GM13976 (cell line): ENCODE measurements at places on chromosomes 2 and 18.
A peak's percentile ranks its signal among the peaks of the same experiment; 100 is the strongest.

GRCh38 chr2:195929531-195929930, 139.1 kb downstream of the DNAH7 start:
- no peak for DNase-seq

DNA sequence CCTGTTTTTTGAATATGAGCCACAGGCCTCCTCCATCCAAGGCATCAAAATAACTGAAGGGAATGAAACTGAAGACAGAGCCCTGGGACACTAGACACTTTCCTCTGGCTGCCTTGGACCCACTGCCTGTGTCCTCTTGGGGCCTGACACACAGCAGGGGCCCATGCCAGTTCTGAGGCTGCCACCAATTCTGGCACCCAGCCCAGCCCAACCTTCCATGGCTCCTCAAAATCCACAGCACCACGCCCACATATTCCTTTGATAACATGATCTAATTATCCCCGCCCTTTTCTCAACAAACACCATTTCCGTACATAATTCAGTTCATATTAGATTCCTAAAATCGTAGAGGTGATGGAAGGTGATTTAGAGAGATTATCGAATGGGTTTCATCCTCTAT, 64.2 kb downstream of the EMX1 start:
- no peak for DNase-seq

DNA sequence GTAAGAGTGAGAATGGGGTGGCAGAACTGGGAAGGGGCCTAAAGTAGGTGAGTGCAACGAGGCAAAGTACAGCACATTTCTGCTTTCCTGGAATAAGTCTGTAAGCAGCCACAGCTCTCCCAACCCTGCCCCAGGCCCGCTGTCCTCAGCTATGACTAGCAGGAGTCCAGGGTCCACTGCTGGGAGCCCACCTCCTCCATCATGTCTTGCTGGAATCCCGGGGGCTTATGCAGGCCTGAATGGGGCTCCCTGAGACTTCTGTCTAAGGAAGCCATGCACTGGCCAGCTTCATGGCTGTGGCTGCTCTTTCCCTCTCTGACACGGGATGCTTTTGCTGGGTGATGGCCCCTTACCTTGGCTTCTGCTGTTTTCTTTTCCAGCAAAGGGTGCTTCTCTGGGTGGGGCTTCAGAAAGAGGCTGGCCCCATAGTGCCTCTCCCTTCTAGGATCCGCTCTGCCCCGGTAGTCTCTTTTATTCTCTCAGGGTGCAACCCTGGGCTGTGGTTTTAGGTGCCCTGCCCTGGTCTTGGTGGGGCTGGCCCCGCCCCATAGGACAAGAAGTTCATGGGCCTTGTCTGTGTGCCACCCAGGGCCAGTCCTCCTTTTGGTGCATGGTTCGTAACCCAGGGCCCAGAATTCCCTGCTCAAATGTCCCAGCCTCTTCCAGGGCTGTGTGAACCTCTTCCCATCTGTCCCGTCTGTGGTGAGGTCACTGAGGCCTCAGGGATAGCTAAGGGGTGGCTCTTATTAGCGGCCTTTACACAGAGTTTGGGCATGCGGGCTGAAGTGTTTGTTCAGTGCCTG, 33.8 kb upstream of the POLE4 start:
- DNase-seq, result no peak

DNA sequence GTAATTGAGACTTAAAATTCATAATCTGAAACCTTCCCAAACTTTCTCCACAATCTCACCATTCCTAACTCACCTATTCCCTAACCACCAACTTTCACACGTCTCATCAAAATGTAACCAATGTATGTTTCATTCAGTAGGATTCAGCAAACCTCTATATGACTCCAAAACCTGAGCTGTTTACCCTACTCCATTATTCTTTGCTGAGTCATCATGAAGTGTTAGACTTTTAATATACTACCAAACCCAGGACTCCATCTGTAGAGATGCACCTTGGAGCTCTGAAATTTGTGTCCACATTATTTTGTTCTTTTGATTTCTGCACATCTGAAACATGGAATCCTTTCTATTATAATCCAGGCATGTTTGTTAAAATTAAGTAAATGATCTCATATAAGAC, 727.0 kb upstream of the PIK3C3 start:
- DNase-seq, result no peak

GRCh38 chr2:181408861-181409260, 48.3 kb upstream of the ITGA4 start:
- DNase-seq, result no peak

- DNase-seq, result no peak
These were observed 24.2 kb downstream of the TET3 start for GRCh38 chr2:74008761-74009395.

GRCh38 chr18:56988022-56988421, 158.9 kb upstream of the BOD1L2 start:
- no peak for DNase-seq

DNA sequence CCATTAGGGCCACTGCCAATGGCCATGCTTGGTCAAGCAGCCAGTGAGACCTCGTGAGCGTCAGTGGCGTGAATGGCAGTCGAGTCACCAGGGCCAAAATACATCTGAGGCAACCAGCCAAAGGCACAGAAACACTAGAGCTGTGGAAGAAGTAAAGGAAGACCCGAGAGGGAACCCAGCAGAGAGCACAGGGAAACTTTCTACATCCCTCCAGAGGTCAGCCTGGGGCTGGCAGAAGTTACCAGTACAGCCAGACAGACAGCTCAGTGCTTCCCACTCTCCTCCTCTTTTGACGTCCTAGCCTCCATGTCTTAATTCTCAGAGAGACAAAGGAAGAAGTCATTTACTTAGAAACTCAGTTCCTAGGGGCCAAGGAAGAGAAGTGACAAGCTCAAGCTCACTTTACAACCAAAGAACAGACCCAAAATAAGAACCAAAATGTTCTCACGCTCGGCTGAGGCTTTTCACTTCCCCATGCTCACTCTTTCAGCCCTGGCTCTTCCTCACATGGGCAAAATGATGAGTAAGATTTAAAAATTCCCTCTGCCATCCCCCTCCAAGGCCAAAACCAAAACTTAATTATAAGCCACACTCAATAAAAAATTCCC, 8.7 kb downstream of the CYRIA start:
- DNase-seq, result peak; percentile 56

DNA sequence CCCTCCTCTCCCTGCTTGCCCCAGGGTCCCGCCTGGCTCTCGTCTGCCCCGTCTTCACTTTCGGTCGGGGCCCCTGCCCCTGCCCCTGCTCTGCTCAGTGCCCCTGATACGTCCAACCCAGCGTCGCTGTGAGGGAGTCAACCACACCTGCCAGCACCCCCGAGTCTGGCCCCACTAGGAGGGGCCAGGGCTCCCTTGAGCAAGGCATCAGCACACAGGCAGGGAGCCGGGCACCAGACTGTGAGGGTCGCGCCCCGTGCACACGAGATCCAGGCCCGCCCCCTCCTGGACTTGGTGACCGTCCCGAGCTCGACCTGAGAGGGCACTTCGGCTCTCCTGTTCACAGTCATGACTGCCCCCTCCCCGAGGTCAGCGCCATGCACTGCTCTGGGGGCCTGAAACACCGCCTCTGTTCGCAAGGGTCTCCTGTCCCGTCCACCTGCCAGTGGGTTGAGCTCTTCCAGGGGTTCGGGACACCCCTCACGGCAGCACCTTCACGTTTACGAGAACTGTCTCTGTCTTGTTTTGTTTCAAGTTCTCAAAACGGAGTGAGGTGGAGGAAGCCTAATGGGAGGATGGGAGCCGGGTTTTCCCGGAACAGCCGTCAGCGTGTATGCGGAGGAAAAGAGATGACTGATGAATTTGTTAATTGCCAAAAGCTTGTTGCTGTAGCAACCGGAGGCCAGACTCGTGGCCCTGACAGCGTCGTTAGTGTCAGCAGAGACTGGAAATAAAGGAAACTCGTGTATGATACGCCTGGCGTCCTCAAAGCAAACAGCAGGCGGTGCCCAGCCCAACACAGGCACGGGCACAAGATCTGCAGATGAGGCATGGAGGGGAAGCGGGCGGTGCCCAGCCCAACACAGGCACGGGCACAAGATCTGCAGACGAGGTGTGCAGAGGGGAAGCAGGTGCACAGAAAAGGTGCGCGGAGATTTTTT, 48.2 kb upstream of the KCNG2 start:
- no peak for DNase-seq

DNA sequence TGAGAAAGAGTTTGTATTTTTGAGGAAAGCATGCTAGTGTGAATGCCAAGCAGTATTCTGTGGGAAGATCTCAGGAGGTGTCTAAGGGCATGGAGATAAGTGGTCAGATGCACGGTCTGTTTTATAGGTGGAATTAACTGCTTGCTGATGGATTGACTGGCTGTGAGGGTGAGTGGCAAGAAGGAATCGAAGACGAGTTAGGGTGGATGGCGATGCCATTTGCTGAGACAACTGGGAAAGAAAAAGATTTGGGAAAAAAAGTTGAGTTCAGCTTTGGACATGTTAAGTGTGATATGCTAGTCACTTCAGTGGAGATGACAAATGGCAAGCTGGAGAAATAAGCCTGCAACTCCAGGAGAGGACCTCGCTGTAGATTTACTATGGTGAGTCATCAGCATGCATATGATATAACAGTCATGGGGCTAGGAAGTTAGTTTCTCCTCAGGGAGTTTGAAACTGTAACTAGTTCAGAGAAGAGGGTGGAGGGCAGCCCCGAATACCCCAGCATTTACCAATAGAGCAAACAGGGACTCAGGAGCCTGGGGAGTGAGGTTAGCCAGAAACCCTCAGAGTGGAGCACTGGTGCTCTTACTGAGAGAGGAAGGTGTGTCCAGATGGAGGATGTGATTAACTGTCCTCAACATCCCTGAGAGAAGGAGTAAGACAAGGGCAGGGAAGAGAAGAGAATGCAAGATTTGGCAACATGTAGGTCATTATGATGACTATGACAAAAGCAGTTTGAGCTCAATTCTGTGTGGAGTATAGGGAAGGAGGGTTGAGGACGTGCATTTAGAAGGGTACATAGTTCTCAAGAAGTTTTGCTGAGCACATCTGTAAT, 2.0 kb upstream of the HK2 start:
- DNase-seq, result no peak

GRCh38 chr2:70751881-70752280, 16.1 kb downstream of the ADD2 start:
- DNase-seq, result no peak

GRCh38 chr18:11859903-11860407, 8.7 kb downstream of the CHMP1B start:
- DNase-seq, result no peak

- DNase-seq, result peak; percentile 83
These were observed at the start of gene IL18R1 for GRCh38 chr2:102355526-102356380. Gene IL18R1 (plus strand): TSS chr2:102355796. CDS start chr2:102362661, 6,865 bp downstream.

DNA sequence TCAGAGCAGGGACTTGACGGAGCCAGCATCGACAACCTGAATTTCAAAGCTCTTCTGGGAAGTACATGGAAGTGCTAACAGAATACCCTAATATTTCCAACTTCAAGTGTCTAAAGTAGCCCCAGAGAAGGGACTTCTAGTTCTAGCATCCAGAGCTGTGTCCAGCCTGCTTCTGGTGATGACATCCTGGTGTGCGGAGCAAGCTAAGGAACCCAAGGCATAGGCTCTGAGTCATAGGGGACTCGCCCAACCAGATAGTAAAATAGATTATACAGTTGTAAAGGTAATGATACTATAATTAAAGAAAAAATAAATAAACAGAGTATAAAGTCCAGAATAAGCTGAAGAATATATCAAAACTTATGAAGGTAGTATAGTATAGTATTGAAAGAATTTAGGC, 108.1 kb upstream of the SERPINE2 start:
- no peak for DNase-seq

GRCh38 chr2:120291401-120292311, 39.0 kb downstream of the RALB start:
- DNase-seq, result no peak

DNA sequence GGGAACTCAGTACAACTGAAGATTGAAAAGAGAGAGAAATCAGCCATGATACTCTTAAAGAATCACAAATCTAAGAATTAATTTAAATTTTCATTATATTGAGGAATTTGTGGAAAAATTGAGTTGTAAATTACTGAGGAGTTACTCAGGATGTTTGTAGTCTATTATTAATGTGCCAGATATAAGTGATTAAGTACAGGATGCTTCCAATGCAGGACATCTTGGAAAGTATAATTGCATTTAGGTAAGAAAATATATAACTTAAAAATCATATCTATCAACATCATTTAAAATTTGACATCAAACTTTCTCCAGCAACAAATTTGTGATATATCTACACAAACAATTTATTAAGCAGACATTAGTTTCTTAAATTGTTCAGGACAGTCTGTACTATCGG, 1.3 kb downstream of the CALCRL start:
- DNase-seq, result no peak

GRCh38 chr2:164831887-164832286, 9.7 kb downstream of the COBLL1 start:
- DNase-seq, result no peak

DNA sequence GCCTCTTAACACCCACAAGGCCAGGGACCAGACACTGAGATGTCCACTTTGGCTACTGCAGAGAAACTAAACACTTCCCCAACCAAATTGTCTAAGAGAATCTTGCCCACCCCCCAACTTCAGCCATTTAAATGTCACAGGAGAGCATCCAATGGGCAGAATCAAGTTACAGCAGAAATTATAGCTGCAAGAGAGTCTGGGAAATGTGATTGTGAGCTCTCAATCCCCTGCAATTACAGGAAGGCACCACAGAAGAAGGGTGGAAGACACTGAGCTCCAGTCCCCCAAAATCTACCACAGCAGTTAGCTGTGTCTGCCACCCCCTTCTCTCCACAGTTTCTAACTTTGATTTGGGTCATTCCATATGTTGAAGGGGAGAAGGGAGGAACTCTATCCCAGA, 103.5 kb upstream of the ATL2 start:
- DNase-seq, result no peak

GRCh38 chr18:2985628-2986027, 27.3 kb downstream of the LPIN2 start:
- no peak for DNase-seq

GRCh38 chr2:26620031-26620605, 21.0 kb downstream of the CIB4 start:
- DNase-seq, result no peak

- no peak for DNase-seq
These were observed 24.4 kb downstream of the KLF7 start for GRCh38 chr2:207141386-207141785.

DNA sequence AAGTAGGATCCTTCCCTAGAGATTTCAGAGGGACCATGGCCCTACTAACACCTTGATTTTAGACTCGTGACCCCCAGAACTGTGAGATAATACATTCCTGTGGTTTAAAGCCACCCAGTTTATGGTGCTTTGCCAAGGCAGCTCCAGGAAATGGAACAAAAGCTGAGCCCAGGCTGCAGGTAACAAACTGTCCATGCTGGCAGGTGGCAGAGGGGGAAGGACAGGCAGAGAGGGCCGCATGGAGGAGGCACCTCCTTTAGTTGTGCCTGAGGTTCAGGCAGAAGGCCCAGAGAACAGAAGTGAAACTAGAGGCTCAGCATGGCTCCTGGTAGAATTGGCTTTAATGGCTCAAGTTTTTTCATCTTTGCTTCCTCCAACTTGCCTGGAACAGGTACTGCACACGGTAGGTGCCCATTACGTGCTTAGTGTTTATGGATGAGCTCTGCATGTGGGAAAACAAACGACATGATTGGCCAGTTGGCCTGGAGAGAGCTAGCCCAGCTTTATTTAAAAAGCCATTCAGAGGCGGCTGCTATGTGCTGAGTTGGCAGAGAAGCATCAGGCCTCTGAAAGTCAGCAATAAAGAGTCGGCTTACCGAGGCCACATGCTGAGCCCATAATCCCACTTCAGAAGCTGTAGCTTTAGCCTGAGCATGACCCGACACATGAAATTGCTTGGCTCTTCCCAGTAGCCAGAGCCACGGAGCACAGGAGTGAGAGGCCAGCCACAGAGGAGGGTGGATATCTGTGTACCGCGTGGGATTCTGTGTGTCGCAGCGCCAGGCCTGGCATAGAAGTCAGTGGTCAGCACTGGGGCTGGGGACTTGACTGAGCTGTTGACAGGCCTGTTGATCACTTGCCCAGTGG, 36.5 kb downstream of the HS1BP3 start:
- no peak for DNase-seq

- DNase-seq, result peak; percentile 86
These were observed 67.7 kb downstream of the NCK2 start for GRCh38 chr2:105812180-105813044.
